Activated CD8-positive, alpha-beta T cell treated with anti-CD3 and anti-CD28 coated beads for 36 hours (primary cell): ENCODE measurements at places on chromosomes 3 and 15. TPM values are rescaled to one million over a fixed set of nuclear protein-coding genes. Genes with fewer than 3 reads are reported as not detected.

EID1 gene
- total RNA-seq: 80.5 TPM

STAC gene
- total RNA-seq: not detected

DNAH12 gene
- total RNA-seq: not detected

CPN2 gene
- not detected for total RNA-seq

C3orf80 gene
- 0.13 TPM for total RNA-seq

ABHD10 gene
- total RNA-seq: 66.5 TPM
